ENCODE measurements at places on chromosomes 11 and 22.

- no peak for DNase-seq
Measured at GRCh38 chr22:44084044-44084772, 60.1 kb downstream of the PARVB start.

DNA sequence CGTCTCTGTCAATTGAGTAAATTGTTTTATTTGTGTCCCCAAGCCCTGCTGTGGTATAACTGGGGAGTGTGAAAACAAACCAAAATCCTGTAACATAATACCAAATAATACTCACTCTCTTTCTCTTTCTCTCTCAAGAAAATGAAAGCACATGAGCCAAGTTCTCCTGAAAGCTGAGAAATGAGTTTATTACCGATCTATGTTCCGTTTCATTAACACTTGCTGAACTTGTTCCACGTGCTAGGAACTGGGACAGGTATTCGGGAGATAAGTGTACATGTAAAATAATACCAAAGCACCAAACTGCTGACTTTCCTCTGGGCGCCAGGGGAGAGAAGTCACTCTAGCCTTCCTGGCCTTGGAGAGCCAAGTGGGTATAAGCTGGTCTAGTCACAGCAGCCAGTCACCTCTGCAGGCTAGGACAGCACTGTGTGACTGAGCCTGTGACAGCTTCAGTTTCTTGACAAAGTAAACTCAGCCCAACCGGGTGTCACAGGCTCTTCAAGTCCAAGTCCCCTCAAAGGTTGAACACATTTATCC, 23.1 kb downstream of the CD6 start:
- DNase-seq = no peak

- DNase-seq = no peak
Measured at GRCh38 chr11:18709414-18709813, 10.8 kb downstream of the TMEM86A start.

GRCh38 chr11:44887636-44888035, 63.0 kb downstream of the TP53I11 start:
- no peak for DNase-seq

GRCh38 chr11:47912843-47913437, 64.8 kb upstream of the NUP160 start:
- no peak for DNase-seq

DNA sequence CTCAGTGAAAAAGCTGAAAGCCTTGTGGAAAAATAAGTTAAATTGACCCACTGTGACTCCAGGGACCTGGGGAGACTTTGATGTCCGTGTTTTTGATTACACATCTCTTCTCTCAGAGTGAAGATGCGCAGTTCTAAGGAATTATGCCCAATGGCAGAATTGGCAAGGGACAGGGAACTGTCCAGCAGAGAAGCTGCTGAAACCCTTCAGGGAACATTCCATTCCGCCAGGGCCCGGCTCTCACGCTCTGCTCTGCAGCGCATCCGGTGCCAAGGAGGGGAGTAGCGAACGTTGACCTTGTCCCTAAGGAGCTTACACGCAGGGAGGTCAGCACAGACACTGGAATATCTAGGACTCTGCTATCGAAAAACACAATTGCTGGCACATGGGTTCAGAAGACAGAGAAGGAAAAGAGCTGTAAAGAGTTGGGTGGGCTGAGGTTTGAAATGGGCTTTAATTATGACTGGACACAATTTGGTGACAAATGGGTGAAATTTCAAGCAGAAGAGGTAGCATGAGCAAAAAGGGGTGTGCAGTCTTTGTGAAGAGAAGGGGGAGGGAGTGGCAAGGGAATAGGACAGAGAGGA, 64.5 kb upstream of the B3GAT1 start:
- DNase-seq = no peak

DNA sequence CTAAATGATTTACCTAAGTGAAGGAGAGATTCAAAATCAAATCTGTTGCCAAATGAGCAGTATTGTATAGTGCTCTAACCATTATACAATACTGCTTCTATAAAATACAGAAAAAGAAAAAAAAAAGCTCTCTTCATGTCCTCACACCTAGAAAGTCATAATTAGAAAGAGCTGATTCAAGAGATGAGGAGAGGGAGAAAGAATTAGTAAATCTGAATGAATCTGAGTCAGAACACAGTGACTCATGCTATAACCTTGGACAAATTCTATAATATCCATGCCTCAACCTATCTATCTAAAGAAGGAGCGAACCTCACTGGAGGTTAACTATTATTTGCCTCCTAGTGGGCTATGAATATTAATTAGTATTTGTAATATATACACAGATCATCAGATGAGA, 29.4 kb downstream of the AMBRA1 start:
- no peak for DNase-seq

- no peak for DNase-seq
Measured at GRCh38 chr11:38718049-38718448, 2120.0 kb upstream of the RAG2 start.

DNA sequence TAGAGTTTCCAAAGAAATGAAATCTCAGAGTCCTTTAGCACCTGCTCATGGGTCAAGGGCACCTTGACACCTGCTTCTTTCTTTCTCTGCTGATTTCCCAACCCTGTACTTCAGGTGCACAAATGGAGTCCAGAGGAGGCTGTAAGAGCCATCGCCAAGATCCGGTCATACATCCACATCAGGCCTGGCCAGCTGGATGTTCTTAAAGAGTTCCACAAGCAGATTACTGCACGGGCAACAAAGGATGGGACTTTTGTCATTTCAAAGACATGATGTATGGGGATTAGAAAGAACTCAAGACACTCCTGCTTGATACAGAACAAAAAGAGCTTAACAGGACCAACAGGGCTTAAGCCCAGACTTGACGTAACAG, 5.9 kb downstream of the PTPMT1 start:
- no peak for DNase-seq

GRCh38 chr11:17873586-17873985, 139.0 kb downstream of the KCNC1 start:
- no peak for DNase-seq

DNA sequence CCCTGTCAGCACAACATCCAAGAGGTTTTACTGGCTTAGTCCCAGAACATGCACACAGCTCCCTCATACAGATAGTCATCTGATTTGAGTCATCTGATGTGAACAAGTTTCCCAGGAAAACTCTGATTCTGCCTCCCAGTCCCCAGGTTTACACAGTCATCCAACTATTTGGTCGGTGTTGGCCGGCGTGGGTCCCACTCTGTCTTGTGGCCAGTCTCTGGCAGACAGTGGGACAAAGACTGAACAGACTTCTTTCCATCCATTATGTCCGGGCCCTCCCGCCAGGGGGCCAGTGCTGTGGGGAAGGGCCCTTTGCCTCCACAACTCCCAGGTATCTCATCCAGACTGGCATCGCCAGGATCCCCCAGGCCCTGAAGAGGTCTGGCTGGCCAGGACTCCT, 60.0 kb downstream of the BTG4 start:
- DNase-seq = no peak

DNA sequence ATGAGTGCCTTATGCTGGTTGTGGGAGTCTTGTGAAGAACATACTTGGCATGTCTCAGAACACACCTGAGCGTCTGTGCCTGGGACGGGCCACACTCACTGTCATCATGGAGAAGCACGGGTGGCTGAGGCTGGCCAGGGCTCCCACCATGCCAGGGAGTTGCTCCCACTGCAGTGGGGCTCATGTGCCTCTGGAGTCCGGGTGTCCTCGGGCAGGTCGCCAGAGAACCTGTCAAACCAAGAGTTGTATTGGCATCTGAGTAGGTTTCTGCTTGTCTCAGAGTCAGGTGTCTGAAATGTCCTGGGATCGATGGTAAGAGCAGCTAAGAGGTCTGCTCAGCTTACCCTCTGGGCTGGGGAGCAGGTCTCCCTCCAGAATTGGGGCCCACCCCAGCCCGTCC, 92.1 kb downstream of the BCR start:
- DNase-seq = no peak

GRCh38 chr22:27881421-27881820, 37.6 kb downstream of the PITPNB start:
- no peak for DNase-seq

GRCh38 chr11:117443266-117444186, 115.9 kb downstream of the CEP164 start:
- DNase-seq = no peak

DNA sequence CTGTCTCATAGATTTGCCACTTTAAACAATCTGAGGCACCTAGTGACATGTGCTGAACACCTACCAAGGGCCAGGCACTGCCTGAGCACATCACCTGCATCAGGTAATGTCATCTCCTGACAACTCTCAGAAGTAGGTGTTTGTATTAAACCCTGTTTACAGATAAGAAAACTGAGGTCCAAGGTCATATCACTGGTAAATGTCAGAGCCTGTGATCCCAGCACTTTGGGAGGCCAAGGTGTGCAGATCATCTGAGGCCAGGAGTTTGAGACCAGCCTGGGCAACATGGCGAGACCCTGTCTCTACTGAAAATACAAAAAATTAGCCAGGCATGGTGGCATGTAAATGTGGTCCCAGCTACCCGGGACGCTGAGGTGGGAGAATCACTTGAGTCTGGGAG, 39.1 kb upstream of the ACCSL start:
- no peak for DNase-seq

GRCh38 chr22:45204819-45205218, 35.9 kb downstream of the KIAA0930 start:
- DNase-seq = no peak

- no peak for DNase-seq
Measured at GRCh38 chr22:42676059-42676607, 26.9 kb upstream of the CYB5R3 start.

- no peak for DNase-seq
Measured at GRCh38 chr11:19959648-19960059, 200.6 kb downstream of the DBX1 start.

GRCh38 chr11:10742460-10743208, 8.4 kb upstream of the CTR9 start:
- DNase-seq = no peak

- no peak for DNase-seq
Measured at GRCh38 chr22:37173709-37174108, 14.3 kb downstream of the C1QTNF6 start.

GRCh38 chr11:13119941-13120520, 110.9 kb downstream of the RASSF10 start:
- DNase-seq = no peak

GRCh38 chr22:30881361-30882183, 87.0 kb downstream of the MORC2 start:
- DNase-seq = no peak

DNA sequence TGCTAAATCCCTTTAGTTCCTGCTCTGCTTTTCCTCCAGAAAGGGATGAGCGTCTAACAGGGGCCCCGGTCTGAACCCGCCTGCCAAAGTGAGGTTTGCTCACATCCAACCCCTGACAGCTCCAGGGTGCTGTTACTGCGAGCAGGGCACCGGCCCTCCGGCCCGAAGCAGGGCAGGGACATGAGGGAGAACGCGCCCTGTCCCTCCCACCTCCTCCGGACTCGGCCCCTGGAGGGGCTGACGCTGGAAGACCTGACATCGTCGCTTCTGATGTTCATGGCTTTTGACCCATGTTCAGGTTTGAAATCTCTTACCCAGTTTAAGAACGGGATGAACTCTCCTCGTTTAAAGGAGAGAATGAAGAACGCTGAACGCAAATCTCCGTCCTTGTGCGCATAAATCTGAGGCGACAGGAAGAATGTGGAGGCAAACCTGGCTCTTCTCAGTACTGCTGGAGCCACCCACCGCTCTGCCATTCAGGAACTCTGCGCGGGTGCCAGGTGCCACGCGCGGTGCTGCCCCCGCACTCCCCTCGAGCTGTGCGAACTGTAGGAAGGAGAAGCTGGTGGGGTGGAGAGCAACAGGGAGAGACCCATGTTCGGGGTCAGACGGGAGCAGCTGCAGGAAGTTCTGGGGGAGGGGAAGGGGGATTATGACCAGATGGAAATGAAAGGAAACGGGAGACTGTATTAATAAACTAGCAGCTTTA, 826 bp upstream of the EEF1G start:
- no peak for DNase-seq

- no peak for DNase-seq
Measured at GRCh38 chr11:110165039-110165925, 72.1 kb downstream of the ZC3H12C start.

DNA sequence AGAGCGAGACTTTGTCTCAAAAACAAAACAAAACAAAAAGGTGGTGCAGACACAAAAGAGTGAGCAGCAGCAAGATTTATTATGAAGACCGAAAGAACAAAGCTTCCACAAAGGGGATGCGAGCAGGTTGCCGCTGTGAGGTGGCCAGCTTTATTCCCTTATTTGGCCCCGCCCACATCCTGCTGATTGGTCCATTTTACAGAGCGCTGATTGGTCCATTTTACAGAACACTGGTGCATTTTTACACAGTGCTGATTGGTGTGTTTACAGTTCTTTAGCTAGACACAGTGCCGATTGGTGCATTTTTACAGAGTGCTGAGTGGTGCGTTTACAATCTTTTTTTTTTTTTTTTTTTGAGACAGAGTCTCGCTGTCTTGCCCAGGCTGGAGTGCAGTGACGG, 77.4 kb downstream of the CECR2 start:
- DNase-seq = no peak

GRCh38 chr22:23781511-23782183, 5.1 kb upstream of the SMARCB1 start:
- DNase-seq = no peak

- DNase-seq = no peak
Measured at GRCh38 chr11:121754598-121754997, 301.8 kb upstream of the SORL1-AS1 start.

DNA sequence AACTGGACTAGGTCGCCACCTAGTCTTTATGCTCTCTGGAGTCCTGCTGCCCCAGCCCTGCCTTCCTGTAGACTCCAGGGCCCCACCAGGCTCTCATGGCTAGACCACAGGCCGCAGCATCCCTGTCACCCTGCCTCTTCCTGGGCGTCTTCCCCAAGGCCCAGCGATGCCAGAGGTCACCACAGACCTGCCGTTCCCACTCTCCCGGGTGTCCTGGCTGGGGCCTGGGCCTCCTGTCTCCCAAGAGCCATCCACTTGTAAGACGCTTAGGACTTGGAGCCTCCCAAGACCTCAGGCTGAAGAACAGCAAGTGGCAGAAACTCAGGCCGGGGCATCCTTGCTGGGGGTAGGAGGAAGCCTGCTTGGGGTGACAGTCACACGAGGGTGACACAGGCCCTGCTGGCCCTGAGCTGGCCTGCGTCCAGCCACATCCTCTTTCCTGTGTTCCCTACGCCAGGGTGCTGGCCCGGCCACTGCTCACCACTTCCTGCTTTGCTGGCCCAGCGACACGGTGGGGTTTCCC, 2.0 kb upstream of the TCIRG1 start:
- no peak for DNase-seq

DNA sequence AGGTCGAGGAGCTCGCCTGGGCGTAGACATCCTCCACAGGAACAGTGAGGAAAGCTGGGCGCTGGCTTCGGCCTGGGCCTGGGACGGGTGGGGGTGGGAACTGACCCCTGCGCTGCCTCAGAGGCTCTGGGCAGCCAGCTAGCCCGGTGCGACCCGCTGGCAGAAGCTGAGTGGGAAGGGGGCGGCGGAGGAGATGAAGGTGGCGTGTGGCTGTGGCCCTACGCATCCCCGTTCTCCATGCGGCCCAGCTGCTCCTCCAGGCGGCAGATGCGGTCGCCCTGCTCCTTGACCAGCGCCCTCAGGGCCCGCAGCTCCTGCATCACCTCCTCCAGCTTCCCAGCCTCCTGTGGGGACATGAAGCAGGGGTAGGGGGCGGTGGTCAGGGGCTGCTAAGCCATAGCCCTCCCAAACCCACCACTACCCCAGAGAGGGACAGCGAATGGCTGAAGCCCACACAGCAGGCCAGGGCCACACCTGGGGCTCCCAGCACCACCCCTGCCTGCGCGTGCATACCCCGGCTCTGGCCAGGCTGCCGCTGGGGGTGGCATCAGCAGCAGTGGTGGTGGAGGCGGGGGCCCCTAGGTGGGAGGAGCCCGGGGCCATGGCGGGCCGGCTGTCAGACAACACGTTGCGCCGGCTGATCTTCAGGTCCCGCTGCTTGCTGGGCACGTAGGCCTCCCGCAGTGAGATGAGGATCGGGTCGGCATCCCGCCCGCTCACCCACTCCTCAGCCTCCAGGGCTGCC, 848 bp upstream of the PTPRCAP start:
- no peak for DNase-seq
